ENCODE measurements at places on chromosomes 12 and 14. TPM values are rescaled to one million over a fixed set of nuclear protein-coding genes. Genes with fewer than 3 reads are reported as not detected.

A2ML1 gene
- total RNA-seq, result 720 TPM

AVPR1A gene
- 0.36 TPM for total RNA-seq

TARBP2 gene
- total RNA-seq, result 19.3 TPM

C12orf50 gene
- total RNA-seq, result not detected

GALNT4 gene
- total RNA-seq, result 4.3 TPM

ADAM21 gene
- not detected for total RNA-seq

SPTB gene
- total RNA-seq, result 0.08 TPM

TBK1 gene
- total RNA-seq, result 12.1 TPM

TPPP2 gene
- total RNA-seq, result not detected

FAIM2 gene
- total RNA-seq, result 0.04 TPM

MYRFL gene
- not detected for total RNA-seq

FAM90A1 gene
- 0.16 TPM for total RNA-seq

REC8 gene
- total RNA-seq, result 5.4 TPM

HOXC4 gene
- total RNA-seq, result 5.1 TPM

DERA gene
- total RNA-seq, result 40.4 TPM

NRXN3 gene
- total RNA-seq, result 0.60 TPM

SPSB2 gene
- total RNA-seq, result 6.4 TPM

NAV3 gene
- total RNA-seq, result 0.52 TPM

BBOF1 gene
- 2.5 TPM for total RNA-seq
